SK-N-SH (cell line): ENCODE measurements at places on chromosomes 12 and 14. TPM values are rescaled to one million over a fixed set of nuclear protein-coding genes. Genes with fewer than 3 reads are reported as not detected.

DNA sequence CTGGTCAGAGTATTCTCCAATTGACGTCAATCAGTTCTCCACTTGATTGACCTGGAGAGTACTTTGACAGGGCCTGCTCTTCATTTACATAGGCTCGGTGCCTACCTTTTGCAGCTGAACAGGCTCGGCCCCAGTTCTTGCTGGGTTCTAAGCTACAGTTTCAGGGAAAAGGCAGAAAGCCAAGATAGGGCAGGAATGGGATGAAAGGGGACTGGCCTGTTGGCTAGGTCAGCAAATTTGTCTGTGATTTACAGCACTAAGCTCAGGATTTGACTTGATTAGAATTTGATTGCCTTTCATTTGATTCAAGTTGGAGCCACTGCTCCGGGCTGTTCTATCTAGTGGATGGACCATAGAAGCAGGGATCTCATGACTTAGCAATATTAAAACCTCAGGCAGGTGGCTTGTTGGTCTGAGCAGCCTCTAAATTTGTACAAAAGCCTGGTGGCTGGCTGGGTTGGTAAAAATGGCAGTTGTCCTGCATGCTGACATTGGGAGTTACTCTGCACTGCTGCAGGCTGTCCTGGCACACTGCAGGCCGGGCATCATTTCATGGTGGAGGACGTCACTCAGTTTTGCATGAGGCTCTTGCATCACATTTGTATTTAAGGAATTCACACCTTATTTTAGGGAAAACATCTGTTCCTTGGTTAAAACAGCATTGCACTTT lies 71.8 kb downstream of the BICD1 start:
- no peak overlapping the region for H3K4me3 ChIP-seq
- peaks cover 12% of the 10 kb centered on the region for H3K36me3 ChIP-seq
- H3K27me3 ChIP-seq = no peaks in the 10 kb centered on the region
- no peak overlapping the region for H3K27ac ChIP-seq
- H3K4me1 ChIP-seq = peaks cover 27% of the 10 kb centered on the region
- DNase-seq = peak; percentile 32

The LALBA gene
- not detected in 2 replicates for polyA plus RNA-seq

GRCh38 chr12:116294454-116295165 lies 17.1 kb upstream of the MED13L start:
- DNase-seq = no peak
- H3K4me1 ChIP-seq = no peaks in the 10 kb centered on the region
- H3K27ac ChIP-seq = no peak overlapping the region
- no peaks in the 10 kb centered on the region for H3K36me3 ChIP-seq

- H3K36me3 ChIP-seq = no peaks in the 10 kb centered on the region
- H3K4me3 ChIP-seq = peak within 1 kb of the TSS; percentile 67
- DNase-seq = peak; percentile 82
- peak within 1 kb of the TSS; percentile 53; the same call in 1 of the 2 replicates for H3K27ac ChIP-seq
- peaks cover 28% of the 10 kb centered on the region; the same call in 1 of the 2 replicates for H3K4me1 ChIP-seq
Observed at GRCh38 chr12:57459750-57460467, at the start of gene GLI1. Gene GLI1 (plus strand): TSS chr12:57459785. CDS start chr12:57463692, 3,907 bp downstream.

GRCh38 chr12:2845280-2845679 lies 10.4 kb upstream of the NRIP2 start:
- peaks cover 6% of the 10 kb centered on the region; the same call in 1 of the 2 replicates for H3K4me1 ChIP-seq
- H3K27ac ChIP-seq = no peak overlapping the region
- no peak for DNase-seq
- H3K36me3 ChIP-seq = no peaks in the 10 kb centered on the region

DNA sequence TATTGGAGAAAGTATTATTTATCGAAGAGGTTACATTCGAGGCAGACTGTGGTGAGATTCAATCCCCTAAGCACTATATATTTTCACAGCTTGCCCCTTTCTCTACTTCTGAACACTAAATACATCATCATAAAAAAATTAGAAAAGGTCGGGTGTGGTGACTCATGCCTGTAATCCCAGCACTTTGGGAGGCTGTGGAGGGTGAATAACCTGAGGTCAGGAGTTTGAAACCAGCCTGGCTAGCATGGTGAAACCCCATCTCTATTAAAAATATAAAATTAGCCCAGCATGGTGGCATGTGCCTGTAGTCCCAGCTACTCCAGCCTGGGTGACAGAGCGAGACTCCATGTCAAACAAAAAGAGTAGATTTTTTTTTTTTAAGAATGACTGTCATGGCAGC lies 70.6 kb upstream of the MYF6 start:
- DNase-seq = no peak
- no peak overlapping the region for H3K4me3 ChIP-seq
- peaks cover 12% of the 10 kb centered on the region; the same call in 1 of the 2 replicates for H3K27me3 ChIP-seq
- no peak overlapping the region for H3K27ac ChIP-seq
- no peaks in the 10 kb centered on the region for H3K36me3 ChIP-seq

DNA sequence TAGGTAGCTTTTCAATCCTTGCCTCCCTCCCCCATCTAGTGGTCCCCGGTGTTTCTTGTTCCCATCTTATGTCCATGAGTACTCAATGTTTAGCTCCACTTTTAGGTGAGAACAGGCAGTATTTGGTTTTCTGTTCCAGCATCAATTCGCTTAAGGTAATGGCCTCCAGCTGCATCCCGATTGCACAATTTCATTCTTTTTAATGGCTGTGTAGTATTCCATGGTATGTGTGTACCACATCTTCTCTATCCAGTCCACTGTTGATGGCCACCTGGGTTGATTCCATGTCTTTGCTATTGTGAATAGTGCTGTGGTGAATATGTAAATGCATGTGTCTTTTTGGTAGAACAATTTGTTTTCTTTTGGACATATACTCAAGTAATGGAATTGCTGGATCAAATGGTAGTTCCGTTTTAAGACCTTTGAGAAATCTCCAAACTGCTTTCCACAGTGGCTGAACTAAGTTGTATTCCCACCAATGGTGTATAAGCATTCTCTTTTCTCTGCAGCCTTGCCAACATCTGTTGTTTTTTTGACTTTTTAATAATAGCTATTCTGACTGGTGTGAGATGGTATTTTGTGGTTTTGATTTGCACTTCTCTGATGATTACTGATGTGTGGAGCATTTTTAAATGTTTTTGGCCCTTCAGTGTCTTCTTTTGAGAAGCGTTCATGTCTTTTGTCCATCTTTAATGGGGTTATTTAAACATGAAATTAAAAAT lies 34.2 kb upstream of the ASPG start:
- H3K4me1 ChIP-seq = peaks cover 12% of the 10 kb centered on the region; the same call in 1 of the 2 replicates
- no peak for DNase-seq
- no peak overlapping the region for H3K4me3 ChIP-seq
- H3K36me3 ChIP-seq = no peaks in the 10 kb centered on the region
- H3K27me3 ChIP-seq = no peaks in the 10 kb centered on the region; the same call in 1 of the 2 replicates

The GPN3 gene
- 21.6 and 22.5 TPM in 2 replicates for polyA plus RNA-seq

DNA sequence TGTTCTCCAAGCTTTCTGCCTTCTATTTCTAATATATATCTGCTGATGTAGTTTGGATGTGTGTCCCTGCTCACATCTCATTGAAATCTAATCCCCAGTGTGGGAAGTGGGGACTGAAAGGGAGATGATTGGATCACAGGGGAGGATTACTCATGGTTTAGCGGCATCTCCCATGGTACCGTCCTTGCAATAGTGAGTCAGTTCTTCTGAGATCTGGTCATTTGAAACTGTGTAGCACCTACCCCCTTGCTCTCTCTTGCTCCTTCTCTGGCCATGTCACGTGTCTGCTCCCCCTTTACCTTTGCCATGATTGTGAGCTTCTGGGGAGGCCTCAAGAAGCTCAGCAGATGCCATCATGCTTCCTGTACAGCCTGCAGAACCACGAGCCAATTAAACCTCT lies 26.2 kb upstream of the ALX1 start:
- H3K4me3 ChIP-seq = no peak overlapping the region
- no peak overlapping the region for H3K27ac ChIP-seq
- H3K36me3 ChIP-seq = no peaks in the 10 kb centered on the region
- no peaks in the 10 kb centered on the region for H3K4me1 ChIP-seq
- H3K27me3 ChIP-seq = no peaks in the 10 kb centered on the region

The GALNT16 gene
- 12.7 and 17.0 TPM in 2 replicates for polyA plus RNA-seq

The TSPAN8 gene
- polyA plus RNA-seq = 0.31 and 1.3 TPM in 2 replicates

- H3K27ac ChIP-seq = no peak overlapping the region
- no peaks in the 10 kb centered on the region for H3K4me1 ChIP-seq
- no peaks in the 10 kb centered on the region for H3K36me3 ChIP-seq
- DNase-seq = no peak
Observed at GRCh38 chr12:117525766-117526165, 164.3 kb upstream of the NOS1 start.
